ENCODE measurements at places on chromosomes 5 and 9. TPM values are rescaled to one million over a fixed set of nuclear protein-coding genes. Genes with fewer than 3 reads are reported as not detected.
A peak's percentile ranks its signal among the peaks of the same experiment; 100 is the strongest.

- no peaks in the 10 kb centered on the region for H3K4me1 ChIP-seq
- no peaks in the 10 kb centered on the region for H3K27me3 ChIP-seq
- H3K4me3 ChIP-seq = no peak overlapping the region
- no peaks in the 10 kb centered on the region for H3K36me3 ChIP-seq
These were observed 308.5 kb downstream of the ARRDC3 start for GRCh38 chr5:91074615-91075014.

DNA sequence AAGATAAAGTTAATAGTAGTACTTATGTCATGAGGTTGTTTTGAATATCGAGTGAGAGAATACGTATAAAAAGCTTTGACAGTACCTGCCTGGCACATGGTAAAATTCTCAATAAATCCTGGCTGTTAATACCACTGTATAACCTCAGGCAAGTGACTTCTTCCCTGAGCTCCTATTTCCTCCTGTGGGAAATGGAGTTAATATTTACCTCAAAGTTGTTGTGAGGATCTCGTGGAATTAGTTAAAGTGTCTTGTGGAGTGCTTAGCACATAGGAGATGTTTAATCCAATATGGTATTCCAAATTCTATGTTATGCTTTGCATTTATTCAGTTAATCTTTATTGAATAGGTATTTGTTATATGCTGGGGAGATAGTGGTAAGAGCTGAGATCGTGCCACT lies 18.5 kb downstream of the FOCAD start:
- no peak for DNase-seq
- H3K4me3 ChIP-seq = no peak overlapping the region
- H3K27ac ChIP-seq = no peak overlapping the region
- no peaks in the 10 kb centered on the region for H3K36me3 ChIP-seq

DNA sequence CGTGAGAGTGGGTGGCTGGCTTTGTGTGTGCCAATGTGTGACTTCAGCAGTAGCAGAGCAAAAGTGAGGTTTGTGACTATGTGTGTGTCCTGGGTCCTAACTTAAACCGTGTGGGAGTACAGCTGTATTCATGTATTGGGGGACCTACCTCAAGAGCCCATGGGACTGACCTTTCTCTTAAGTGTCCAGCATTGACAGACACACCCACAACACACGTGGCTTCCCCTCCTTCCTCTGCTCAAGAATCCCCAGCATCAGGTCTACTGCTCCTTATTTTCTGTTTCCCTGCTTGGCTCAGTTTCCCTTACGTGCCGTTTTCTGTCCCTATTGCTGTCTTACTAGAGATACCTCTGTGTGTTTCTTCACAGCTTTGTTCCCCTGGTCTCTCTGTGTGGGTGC lies 616 bp downstream of the IL11RA start:
- H3K27ac ChIP-seq = no peak overlapping the region
- no peaks in the 10 kb centered on the region for H3K27me3 ChIP-seq
- H3K4me1 ChIP-seq = peaks cover 6% of the 10 kb centered on the region
- H3K36me3 ChIP-seq = peaks cover 3% of the 10 kb centered on the region
- DNase-seq = no peak

GRCh38 chr9:126507318-126508109 lies 106.2 kb upstream of the LMX1B start:
- no peaks in the 10 kb centered on the region for H3K36me3 ChIP-seq
- H3K27me3 ChIP-seq = no peaks in the 10 kb centered on the region
- DNase-seq = no peak

GRCh38 chr9:93217706-93218105 lies 33.8 kb downstream of the WNK2 start:
- no peaks in the 10 kb centered on the region for H3K27me3 ChIP-seq
- no peak overlapping the region for H3K4me3 ChIP-seq
- no peak overlapping the region for H3K27ac ChIP-seq
- no peak for DNase-seq
- no peaks in the 10 kb centered on the region for H3K4me1 ChIP-seq

DNA sequence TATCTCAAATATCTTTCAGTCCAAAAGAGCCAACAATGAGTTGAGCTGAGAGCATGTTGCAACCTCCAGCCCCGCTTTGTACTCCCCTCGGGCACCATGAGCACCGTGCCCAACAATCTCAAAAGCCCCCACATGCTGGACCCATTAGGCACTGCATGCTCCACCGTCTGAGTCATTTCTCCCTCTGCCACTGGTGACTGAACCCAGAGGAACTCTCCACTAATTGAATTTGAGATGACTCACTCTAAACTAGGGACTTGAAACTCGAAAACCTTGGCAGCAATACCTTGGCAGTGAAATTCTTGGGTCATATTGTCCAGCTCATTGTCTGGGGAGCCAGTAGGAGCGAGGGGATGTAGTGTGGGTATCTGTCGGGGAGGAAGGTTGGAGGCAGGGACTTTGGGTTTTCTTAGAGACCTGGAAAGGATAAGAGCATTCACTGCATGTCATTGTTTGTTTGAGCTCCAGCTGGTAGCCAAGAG lies 49.9 kb upstream of the SLIT3 start:
- no peak overlapping the region for H3K4me3 ChIP-seq
- H3K27me3 ChIP-seq = no peaks in the 10 kb centered on the region
- no peaks in the 10 kb centered on the region for H3K4me1 ChIP-seq
- DNase-seq = peak; percentile 31
- H3K27ac ChIP-seq = no peak overlapping the region
- H3K36me3 ChIP-seq = no peaks in the 10 kb centered on the region

DNA sequence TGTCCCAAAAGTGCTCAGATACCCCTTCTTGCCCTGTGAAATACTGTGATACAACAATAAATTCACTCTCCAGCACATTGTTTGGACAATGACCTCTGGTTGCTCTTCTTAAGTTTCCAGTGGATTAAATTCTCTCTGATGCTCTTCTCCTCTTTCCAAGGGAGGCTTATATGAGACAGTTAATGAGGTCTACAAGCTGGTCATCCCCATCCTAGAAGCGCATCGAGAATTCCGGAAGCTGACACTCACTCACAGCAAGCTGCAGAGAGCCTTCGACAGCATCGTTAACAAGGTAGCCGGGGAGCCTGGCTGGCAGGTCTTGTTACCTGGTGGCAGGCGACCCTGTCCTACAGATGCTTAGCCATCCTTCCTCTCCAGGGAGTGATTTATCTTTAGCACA lies 226.5 kb downstream of the DOCK8 start:
- no peak for DNase-seq
- no peaks in the 10 kb centered on the region for H3K36me3 ChIP-seq
- H3K4me1 ChIP-seq = no peaks in the 10 kb centered on the region
- no peak overlapping the region for H3K4me3 ChIP-seq

GRCh38 chr5:7586480-7586879 lies 190.5 kb downstream of the ADCY2 start:
- no peaks in the 10 kb centered on the region for H3K36me3 ChIP-seq
- no peaks in the 10 kb centered on the region for H3K27me3 ChIP-seq
- no peak overlapping the region for H3K4me3 ChIP-seq
- no peak for DNase-seq
- H3K27ac ChIP-seq = no peak overlapping the region
- H3K4me1 ChIP-seq = no peaks in the 10 kb centered on the region

GRCh38 chr5:137218896-137219295 lies 280.2 kb downstream of the SPOCK1 start:
- H3K27me3 ChIP-seq = no peaks in the 10 kb centered on the region
- H3K36me3 ChIP-seq = no peaks in the 10 kb centered on the region
- no peak for DNase-seq
- no peaks in the 10 kb centered on the region for H3K4me1 ChIP-seq
- H3K4me3 ChIP-seq = no peak overlapping the region

GRCh38 chr5:176529741-176530141 lies 7.5 kb downstream of the RNF44 start:
- H3K27ac ChIP-seq = no peak overlapping the region
- peaks cover 11% of the 10 kb centered on the region for H3K4me1 ChIP-seq
- no peaks in the 10 kb centered on the region for H3K27me3 ChIP-seq

- no peaks in the 10 kb centered on the region for H3K27me3 ChIP-seq
- no peak for DNase-seq
- no peak overlapping the region for H3K27ac ChIP-seq
- no peaks in the 10 kb centered on the region for H3K36me3 ChIP-seq
- no peak overlapping the region for H3K4me3 ChIP-seq
These were observed 230.9 kb downstream of the CDH9 start for GRCh38 chr5:26807231-26808199.

DNA sequence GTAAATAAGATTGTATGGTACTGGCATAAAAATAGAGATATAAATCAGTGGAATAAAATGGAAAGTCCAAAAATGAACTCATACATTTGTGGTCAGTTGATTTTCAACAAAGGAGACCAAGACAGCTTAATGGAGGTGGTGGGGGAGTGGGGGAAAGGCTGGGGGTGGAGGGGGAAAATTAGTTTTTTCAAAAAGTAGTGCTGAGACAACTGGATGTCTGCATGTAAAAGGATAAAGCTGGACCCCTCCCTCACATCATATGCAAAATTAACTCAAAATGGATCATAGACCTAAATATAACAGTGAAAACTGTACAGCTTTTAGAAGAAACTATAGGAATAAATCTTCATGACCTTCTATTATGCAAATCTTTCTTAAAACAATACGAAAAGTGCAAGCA lies 107.0 kb downstream of the HMHB1 start:
- DNase-seq = no peak
- no peaks in the 10 kb centered on the region for H3K36me3 ChIP-seq
- H3K27ac ChIP-seq = no peak overlapping the region
- no peak overlapping the region for H3K4me3 ChIP-seq

DNA sequence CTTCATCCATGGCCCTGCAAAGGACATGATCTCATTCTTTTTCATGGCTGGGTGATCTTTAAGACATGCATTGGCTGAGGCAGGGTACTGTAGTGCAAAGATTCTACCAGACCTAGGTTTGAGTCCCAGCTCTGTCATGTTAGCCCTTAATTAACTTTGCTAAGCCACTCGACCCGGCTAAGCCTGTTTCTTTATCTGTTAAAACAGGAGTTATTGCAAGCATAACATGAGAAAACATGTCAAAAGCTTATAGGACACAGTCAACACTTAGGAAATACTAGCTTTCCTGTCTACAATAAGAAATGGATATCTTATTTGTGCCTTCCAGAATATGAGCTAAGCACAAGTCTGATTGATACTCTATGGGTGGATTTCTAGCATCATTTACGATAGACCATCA lies 92.6 kb downstream of the RASEF start:
- no peak overlapping the region for H3K4me3 ChIP-seq
- H3K27ac ChIP-seq = no peak overlapping the region
- H3K36me3 ChIP-seq = no peaks in the 10 kb centered on the region
- no peaks in the 10 kb centered on the region for H3K4me1 ChIP-seq
- H3K27me3 ChIP-seq = no peaks in the 10 kb centered on the region

DNA sequence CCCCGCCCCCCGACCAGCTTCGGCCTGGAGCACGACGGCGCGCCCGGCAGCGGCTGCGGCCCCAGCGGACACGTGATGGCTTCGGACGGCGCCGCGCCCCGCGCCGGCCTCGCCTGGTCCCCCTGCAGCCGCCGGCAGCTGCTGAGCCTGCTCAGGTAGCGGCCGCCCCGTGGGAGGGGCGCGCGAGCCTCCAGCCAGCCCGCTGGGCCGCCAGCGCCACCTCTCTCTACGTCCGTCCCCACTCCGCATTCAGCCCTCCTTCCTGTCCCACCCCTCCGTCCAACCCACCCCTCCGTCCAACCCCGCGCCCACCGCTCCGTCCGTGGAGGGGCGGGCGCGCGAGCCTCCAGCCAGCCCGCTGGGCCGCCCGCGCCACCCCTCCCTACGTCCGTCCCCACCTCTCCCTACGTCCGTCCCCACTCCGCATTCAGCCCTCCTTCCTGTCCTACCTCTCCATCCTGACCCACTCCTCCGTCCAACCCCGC lies 6.5 kb downstream of the ADAMTS13 start:
- H3K27ac ChIP-seq = no peak overlapping the region
- H3K4me1 ChIP-seq = peaks cover 2% of the 10 kb centered on the region
- H3K36me3 ChIP-seq = no peaks in the 10 kb centered on the region

- H3K36me3 ChIP-seq = no peaks in the 10 kb centered on the region
- H3K27me3 ChIP-seq = peaks cover 46% of the 10 kb centered on the region
- no peak for DNase-seq
- H3K4me1 ChIP-seq = no peaks in the 10 kb centered on the region
- no peak overlapping the region for H3K27ac ChIP-seq
- no peak overlapping the region for H3K4me3 ChIP-seq
These were observed 8.8 kb downstream of the NEUROG1 start for GRCh38 chr5:135526924-135527323.

DNA sequence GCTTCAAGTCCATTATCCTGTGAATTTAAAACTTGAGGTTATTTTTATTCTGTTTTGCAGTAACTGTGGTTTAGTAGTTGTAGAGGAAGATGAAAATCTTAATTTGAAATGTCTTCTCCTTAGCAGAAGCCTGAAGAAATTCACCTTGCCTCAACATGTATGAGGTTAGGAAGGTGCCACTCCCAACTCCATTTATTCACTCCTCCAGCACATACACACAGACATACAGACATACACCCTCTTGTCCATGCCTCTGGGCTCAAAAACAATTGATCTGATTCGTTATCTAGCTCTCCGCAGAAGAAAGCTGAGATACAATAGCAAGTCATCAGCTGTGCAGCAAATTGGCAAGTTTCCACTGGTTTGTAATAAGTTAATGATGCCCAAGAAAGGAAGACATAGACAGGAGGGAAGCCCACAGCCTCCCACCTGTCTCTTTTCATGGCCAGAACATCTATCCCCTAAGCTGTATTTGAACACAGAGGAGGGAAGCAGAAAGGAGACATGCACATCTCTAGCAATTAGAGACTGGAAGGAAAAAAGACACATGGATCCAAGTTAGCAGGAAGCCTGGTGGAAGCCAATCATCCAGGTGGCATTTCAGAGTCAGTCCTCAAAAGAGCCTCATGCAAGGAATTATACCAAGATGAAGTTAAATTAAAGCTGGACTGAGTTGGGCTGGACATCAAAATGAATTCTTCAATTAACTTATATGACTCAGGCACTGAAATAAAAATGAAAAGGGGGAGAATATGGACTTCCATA lies 257.9 kb downstream of the ASTN2 start:
- H3K4me1 ChIP-seq = no peaks in the 10 kb centered on the region
- H3K27me3 ChIP-seq = no peaks in the 10 kb centered on the region
- no peaks in the 10 kb centered on the region for H3K36me3 ChIP-seq
- H3K4me3 ChIP-seq = no peak overlapping the region

DNA sequence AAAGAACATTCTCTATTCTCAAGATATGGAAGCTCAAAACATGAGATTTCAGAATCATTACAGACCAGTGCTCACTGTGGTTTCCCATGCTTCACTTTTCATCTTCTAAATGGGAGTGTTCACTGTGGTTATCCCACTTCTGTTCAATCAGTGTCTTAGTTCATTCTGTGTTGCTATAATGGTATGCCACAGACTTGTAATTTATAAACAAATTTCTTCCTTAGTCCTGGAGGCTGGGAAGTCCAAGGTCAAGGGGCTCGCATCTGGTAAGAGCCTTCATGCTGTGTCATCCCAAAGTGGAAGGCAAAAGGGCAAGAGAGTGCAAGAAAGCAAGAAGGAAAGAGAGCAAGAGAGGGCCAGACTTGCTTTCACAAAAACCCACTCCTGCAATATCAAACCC lies 146.3 kb downstream of the TTC39B start:
- DNase-seq = no peak
- no peaks in the 10 kb centered on the region for H3K27me3 ChIP-seq
- no peaks in the 10 kb centered on the region for H3K36me3 ChIP-seq
- no peaks in the 10 kb centered on the region for H3K4me1 ChIP-seq

Gene TEK
- 35.8 TPM for total RNA-seq

Gene TAF1L
- total RNA-seq = not detected

Gene PALM2AKAP2
- total RNA-seq = 11.8 TPM

Gene SLC34A1
- not detected for total RNA-seq

Gene SPATA31E1
- 0.09 TPM for total RNA-seq

Gene WNT8A
- total RNA-seq = 0.27 TPM

Gene KCNV2
- total RNA-seq = not detected

Gene LEAP2
- total RNA-seq = 2.9 TPM

Gene LAMC3
- total RNA-seq = 12.3 TPM

Gene COL5A1
- 12.0 TPM for total RNA-seq

Gene CSF2
- not detected for total RNA-seq

Gene PCDHGA9
- 1.1 TPM for total RNA-seq
